ENCODE measurements at places on chromosomes 12 and 14. TPM values are rescaled to one million over a fixed set of nuclear protein-coding genes. Genes with fewer than 3 reads are reported as not detected.

DNA sequence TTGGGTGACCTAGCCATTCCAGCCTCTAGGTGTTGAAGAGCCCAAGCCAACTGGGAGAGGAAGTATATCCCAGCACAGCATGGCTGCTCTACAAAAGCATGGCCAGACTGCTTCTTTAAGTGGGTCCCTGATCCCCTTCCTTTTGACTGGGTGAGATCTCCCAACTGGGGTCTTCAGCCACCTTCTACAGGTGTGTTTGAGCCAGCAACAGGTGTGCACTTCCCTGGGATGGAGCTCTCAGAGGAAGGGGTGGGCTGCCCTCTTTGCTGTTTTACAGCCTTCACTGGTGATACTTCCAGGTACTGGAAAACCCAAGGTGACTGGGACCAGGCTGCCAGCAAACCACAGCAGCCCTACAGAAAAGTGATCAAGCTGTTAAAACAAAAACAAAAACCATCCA, 14.2 kb upstream of the GNS start:
- no peak overlapping the region for H3K4me3 ChIP-seq
- H3K27me3 ChIP-seq, result no peaks in the 10 kb centered on the region
- no peak for DNase-seq
- no peaks in the 10 kb centered on the region for H3K4me1 ChIP-seq
- H3K27ac ChIP-seq, result no peak overlapping the region

GRCh38 chr14:97719931-97720330, 922.7 kb downstream of the VRK1 start:
- H3K27ac ChIP-seq, result no peak overlapping the region
- no peak for DNase-seq
- H3K4me1 ChIP-seq, result no peaks in the 10 kb centered on the region
- H3K27me3 ChIP-seq, result no peaks in the 10 kb centered on the region

LBHD2 gene
- total RNA-seq, result not detected

SLC25A29 gene
- 34.8 TPM for total RNA-seq

DNA sequence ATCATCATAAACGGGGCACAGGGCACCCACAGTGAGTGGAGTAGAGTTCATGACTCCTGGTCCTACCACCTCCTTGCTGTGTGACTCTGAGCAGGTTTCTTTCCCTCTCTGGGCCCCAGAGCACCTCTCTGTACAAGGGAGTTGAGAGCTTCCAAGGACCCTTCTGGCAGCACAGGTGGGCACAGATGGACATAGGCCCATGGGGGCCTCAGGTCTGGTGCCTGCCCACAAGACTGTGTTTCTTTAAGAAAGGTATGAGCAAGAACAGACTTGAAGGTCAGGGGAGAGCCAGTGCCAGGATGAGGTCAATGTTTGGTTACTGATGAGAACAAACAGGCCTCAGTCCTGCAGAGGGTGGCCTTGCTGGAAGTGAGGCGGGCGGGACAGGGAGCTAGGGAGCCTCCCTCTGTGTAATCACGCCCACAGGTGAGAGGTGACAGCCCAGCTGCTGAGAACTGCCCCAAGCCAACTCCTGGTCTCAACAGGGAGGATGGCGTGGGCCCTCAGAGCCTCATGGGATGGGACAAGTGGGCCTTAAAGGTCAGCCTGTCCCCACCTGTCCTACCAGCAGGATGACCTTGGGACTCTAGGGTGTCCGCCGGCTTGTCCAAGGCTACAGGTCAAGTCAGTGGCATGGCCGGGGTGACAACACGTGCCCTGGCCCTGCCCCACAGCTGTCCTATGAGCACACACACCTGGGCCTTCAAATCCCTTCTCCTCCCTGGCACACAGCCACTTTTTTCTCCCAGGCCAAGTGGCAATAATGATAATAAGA, 49.1 kb downstream of the CCDC85C start:
- no peak for DNase-seq
- H3K27ac ChIP-seq, result peak overlapping the region; percentile 40
- no peaks in the 10 kb centered on the region for H3K36me3 ChIP-seq

Measured in colonic mucosa (tissue), 4 donors.